CD4-positive, alpha-beta memory T cell (primary cell): ENCODE measurements at places on chromosomes 2 and 18.

DNA sequence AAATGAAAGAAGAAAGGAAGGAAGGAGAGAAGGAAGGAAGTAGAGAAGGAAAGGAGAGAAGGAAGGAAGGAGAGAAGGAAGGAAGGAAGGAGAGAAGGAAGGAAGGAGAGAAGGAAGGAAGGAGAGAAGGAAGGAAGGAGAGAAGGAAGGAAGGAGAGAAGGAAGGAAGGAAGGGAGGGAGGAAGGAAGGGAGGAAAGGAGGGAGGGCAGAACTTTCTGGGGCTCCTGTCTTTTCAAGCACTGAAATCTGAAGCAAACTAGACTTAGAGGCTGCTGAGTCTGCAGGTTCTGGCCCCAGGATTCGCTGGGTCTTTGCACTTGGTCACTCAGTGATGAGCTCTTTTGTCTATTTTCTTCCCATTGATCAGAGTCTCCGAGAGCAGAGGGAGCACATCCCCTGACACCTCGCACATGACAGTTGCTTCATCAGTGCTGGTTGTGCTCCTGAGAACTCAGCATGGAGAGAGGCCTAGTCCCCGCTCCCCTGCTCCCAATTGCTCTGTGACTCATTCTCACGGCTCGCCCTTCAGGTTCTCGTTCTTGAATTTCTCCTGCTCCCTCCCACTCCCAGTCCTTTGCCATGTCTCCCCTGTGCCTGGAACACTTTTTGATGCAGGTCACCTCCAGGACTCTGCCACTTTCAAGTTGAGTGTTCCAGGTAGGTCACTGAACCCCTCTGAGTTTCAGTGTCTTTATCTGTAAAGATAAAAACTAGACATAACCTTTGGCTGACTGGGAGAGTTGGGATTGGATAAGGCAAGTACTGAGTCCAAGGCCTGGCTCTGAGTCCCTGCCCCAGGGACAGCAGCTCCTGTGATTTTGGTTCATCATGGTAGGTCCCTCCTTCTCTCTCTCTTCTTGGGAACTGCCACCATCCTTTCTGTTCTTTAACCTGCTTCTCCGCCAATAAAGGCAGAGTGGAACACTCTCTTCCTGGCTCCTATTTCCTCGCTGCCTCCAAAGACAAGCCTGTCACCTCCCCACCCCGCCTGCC lies 55.2 kb downstream of the TNP1 start:
- no peak for DNase-seq

GRCh38 chr2:206642075-206643025 lies at the start of gene FAM237A:
TSS of gene FAM237A (plus strand) at chr2:206642487. CDS start at chr2:206644237, 1,750 bp downstream.
- DNase-seq: no peak

DNA sequence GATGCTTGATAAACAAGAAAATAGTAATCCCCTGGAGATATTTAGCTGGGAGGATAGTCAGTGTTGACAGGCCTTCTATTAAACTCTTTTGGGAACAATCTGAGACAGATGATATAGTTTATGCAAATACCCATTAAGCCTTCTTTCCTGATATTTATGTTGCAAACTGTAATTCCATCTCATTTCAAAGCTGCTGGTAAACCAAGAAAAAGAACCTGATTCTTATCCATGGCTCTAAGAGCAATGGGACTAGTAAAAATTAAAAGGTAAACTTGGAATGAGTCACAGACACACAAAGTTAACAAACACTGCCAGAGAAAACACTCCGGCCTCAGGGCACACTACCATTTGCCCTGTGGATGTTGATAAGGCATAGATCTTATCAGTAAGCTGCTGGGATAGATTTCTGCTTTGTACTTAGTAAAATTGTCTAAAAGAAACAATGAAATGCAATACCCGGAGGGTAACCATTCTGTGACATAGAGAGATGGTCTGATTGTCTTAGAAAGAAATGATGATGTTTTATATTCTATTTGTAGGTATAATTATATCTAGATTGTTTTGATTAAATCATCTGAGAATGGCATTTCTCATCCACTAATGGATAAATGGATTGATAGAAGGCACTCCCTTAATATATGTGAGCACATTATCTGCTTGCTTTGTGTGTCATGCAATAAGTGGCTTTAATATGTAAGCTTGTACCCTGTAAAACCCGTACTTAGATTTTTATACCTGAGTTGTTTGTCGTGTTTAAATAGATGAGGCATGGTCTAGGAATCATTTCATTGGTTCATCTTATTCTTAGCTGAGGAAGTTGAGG lies 13.2 kb downstream of the GALR1 start:
- no peak for DNase-seq

DNA sequence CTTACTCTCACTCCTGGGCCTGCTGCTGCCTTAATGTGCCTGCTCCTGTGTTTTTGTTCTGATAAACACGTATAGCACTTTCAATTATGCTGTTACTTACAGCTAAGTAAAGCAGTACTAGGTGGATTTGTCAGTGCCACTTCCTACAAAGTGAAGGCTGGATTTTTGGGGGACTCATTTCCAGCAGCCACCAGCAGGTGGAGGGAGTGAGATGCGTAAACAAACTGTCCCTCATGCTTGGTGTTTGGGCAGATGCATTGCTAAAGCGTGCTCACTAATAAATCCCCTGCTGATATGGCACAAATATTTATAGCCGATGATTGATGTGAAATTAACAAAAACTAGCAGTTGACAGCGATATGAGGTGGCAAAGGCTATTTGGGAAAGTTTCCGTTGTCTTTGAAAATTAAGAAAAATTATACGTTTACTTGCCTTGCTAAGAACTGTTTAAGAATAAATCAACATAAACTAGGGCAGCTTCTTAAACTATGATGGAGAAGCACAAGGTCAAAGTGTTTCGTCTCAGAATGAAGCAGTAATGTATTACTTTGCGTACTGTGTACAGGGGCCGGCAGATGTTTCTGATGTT lies 101.7 kb downstream of the AGAP1 start:
- peak; percentile 21 for DNase-seq

DNA sequence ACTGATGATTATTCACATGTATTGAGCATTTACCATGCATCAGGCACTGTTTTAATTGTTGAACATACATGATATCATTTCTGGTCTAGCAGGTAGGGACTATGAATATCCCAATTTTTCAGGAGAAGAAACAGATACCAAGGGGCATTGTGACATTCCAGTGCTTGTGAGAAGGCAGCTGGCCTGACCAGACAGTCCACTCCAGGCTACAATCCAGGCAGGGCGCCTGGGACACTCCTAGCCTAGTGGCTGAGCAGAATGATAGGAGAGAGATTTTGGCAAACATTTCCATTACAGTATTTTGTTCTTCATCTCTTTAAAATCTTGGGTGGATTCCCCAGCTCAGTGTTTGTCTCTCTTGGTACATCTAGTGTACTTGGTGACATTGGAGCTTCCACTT lies 24.9 kb downstream of the ZNF892 start:
- no peak for DNase-seq

GRCh38 chr2:178277741-178278197 lies 83.5 kb downstream of the OSBPL6 start:
- no peak for DNase-seq

DNA sequence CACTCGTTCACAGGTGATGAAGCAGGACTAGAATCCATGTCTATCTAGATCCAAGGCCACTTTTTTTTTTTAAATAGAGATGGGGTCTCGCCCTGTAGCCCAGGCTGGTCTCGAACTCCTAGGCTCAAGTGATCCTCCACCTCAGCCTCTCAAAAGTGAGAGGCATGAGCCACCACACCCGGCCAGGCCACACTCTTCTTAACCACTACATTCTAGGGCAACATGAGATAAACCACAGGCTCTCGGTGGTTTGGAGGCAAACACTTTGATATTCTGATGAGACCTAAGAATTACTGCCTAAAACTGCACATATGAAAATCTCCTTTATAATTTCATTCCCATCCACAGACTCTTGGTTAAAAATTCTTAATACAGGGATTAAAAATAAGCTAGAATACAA lies 51.8 kb downstream of the USP34 start:
- DNase-seq: no peak

DNA sequence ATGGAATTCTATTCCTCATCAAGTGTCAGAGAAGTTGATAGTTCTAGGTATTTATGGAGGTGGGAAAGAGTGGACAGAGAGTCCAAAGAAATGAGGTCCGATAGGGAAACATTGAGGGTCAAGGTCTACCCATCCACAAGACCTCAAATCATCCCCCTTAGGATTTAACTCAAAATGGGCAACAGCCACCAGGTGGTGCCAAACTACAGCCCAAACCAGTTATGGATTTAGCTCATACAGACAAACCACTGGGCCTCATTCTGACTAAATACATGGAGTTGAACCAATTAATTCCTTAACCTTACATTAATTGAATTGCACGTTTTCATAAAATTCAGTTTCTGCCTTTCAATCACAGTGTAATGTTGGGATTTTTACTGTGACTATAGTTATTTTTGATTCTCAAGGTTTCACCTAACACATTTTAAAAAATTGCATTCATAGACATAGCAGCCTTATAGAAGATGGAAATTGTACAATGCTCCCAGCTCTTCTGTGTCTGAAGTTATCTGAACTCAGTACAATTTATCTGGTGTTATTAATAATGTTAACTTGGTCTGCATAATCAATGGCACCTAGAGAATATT lies 98.2 kb upstream of the HNMT start:
- peak; percentile 27 for DNase-seq

- DNase-seq: no peak
Measured at GRCh38 chr2:174223388-174223787, 24.9 kb downstream of the OLA1 start.

DNA sequence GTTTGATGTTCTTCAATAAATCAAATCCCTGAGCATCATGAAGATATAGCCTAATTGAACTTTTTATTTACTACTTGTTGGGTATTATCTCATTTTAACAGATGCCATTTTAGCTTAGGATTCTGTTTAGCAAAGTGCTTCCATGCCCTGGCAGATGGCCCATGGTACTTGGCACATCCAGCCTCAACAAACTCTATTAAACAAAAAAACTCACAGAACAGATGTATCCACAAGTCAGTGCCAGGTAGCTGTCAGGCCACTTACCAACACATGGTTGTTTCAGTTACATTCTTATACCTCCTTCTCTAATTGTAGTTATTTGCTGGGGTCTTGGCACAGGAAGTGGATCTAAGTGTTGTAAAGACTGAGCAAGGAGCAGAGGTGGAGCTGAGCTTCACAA lies 29.6 kb downstream of the GAD1 start:
- no peak for DNase-seq

- DNase-seq: no peak
Measured at GRCh38 chr18:51610481-51610880, 413.0 kb upstream of the MEX3C start.

DNA sequence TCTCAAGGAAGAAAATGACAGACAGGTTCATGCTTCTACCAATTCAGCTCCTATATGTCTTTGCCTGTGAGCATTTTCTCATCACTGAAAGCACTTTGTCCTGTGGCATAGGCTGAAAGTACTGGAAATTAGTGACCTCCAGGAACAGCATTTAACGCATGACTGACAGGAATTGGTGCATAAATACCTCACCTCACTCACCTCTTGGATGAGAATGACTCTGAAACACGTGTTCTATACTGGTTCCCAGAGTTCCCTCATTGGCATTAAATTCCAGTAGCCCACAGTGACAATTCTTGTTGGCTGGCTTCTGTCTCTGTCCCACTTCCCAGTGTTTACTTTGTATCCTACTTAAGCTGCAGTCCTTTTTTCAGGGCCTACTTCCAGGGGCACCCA lies 83.4 kb upstream of the MAPRE2 start:
- no peak for DNase-seq

- no peak for DNase-seq
Measured at GRCh38 chr2:9641641-9642040, 10.8 kb upstream of the YWHAQ start.

DNA sequence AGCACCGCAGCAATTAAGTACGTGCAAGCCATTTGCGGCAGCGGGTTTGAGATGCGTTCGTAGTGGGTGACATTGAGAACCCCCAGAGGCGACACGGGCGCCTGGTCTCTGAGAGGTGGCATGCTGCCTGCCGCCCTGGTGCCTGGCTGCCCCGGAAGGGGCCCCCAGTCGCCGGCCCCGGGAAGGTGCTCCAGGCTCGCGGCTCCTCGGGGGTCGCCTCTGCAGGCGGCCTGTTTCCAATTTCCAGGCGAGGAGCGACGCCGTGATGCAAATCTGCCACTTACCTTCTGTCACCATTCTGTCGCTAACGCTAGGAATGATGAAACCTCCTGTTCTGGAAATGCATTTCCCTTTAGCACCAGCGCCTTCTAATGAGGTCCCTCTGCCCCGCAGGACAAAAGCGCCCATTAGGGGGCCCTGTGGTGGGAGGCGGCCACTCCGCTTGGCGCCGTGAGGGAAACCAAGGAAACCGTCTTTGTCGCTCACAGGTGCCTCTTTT lies 13.0 kb downstream of the KIF5C start:
- DNase-seq: no peak

- no peak for DNase-seq
Measured at GRCh38 chr2:206783718-206784117, 18.3 kb downstream of the FASTKD2 start.

DNA sequence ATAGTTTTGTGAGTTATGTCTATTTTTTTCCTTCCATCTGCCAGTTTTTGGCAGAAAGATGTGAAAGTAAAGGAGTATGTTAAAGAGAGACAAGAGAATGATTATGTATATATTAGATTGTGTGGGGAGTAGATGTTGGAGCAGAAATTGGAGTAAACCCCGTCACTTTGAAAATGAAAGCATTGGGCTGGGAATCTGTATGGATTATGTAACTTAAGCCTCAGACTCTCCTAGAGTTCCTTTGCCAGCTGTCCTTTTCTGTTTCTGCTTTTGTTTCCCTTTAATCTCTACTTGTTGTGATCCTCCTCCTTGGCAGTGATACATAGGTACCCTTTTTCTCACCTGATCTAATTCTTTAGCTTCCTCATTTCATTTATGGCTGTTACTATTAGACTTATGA lies 19.2 kb downstream of the CCDC138 start:
- no peak for DNase-seq

- no peak for DNase-seq
Measured at GRCh38 chr2:234969306-234970098, 17.7 kb downstream of the SH3BP4 start.

GRCh38 chr2:158130832-158131473 lies 29.3 kb downstream of the UPP2 start:
- DNase-seq: no peak

DNA sequence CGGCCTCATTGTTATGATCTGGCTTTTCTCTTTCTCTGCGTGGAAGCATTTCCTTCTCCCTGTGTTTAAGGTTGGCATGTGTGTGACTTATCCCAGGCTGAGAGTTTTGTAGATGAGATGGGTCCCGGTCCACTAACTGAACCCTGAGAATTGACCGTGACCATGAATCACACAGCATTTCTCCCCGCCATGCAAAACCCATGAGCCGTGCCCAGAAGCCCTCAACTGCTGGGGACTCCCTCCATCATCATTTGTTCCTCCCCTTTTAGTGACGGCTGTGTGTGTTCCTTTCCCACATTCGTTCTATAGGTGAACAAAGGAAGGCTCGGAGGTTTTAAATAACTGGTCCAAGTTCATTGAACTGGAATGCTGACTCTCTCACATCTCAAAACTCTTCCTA lies 30.1 kb upstream of the TXNDC2 start:
- DNase-seq: no peak

GRCh38 chr2:133561045-133561852 lies 7.0 kb downstream of the NCKAP5 start:
- DNase-seq: no peak

- no peak for DNase-seq
Measured at GRCh38 chr2:16303761-16304160, 361.9 kb downstream of the CYRIA start.

GRCh38 chr2:128628996-128629395 lies 310.3 kb upstream of the HS6ST1 start:
- DNase-seq: no peak
